GM03348 (cell line): ENCODE measurements at places on chromosomes 13 and 19.
A peak's percentile ranks its signal among the peaks of the same experiment; 100 is the strongest.

- DNase-seq = peak; percentile 64
Measured at GRCh38 chr13:27599845-27600553, 20.3 kb downstream of the LNX2 start.

DNA sequence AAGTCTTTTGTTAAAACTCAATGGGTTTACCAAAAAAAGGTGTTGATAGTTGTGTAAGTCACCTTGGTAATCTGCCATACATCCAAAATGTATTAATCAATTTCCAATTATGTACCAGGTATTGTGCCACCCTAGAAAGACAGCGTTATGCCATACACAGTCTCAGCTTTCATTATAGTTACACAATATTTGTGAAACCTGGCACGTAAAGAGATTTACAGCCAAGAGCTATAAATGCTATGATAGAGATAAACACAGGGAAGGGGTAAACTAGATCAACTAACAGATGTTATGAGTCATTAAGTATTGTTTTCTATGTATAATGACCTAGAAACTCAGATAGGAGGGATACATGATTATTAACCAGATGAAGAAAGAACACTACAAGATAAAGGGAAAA, 725.6 kb upstream of the SLITRK5 start:
- DNase-seq = no peak

DNA sequence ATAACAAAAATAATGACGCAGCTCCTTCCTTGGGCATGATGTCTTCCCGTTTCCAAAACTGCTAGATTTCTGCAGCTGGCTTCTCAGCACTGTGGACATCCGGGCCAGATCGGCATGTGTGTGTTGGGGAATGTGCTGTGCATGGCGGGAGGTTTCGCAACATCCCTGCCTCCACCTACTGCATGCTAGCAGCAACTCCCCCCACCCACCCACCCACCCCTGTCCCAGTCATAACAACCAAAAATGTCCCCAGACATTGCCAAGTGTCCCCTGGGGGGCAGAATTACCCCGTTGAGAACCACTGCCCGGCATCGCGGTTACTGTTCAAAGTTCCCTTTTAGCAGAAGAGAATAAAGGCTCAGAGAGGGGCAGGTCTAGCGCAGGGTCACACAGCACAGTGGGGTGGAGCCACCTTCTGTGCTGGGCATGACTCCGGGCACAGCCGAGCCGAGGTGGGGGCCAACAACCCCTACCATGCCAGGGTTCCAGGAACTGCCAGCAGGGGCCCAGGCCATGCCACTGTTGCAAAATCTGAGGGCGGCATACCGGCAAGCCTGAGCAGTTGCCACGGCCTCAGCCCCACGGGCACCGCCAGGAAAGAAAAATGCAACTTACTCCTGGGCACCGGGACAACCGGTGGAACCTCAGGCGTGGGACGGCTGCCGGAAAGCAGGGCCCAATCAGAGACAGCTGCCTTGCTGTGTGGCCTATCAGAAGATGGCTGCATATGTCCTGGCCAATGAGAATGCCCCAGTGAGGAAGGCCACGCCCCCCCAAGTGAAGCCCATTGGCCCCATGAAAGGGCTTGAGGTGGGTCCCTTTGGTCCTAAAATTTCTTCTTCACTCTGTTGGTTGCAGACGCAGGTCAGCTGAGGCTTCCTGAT, 22.5 kb upstream of the NFIC start:
- DNase-seq = peak; percentile 98

DNA sequence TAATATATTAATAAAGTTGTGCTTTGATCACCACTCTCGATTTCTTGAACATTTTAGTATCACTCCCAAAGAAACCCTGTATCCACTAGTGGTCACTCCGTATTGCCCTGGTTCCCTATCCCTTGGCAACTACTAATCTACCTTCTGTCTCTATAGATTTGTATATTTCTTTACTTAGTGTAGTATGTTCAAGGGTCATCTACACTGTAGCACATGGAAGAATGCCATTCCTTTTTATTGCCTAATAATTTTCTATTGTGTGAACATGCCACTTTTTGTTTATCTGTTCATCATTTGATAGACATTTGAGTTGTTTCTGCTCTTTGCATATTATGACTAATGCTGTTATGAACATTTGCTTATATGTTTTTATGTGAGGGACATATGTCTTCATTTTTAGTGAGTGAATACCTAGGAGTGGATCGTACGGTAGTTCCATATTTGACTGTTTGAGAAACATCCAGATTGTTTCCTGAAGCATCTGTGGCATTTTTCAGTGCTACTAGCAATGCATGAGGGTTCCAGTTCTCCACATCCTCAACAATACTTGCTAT, 254.0 kb downstream of the GPC6 start:
- DNase-seq = no peak

DNA sequence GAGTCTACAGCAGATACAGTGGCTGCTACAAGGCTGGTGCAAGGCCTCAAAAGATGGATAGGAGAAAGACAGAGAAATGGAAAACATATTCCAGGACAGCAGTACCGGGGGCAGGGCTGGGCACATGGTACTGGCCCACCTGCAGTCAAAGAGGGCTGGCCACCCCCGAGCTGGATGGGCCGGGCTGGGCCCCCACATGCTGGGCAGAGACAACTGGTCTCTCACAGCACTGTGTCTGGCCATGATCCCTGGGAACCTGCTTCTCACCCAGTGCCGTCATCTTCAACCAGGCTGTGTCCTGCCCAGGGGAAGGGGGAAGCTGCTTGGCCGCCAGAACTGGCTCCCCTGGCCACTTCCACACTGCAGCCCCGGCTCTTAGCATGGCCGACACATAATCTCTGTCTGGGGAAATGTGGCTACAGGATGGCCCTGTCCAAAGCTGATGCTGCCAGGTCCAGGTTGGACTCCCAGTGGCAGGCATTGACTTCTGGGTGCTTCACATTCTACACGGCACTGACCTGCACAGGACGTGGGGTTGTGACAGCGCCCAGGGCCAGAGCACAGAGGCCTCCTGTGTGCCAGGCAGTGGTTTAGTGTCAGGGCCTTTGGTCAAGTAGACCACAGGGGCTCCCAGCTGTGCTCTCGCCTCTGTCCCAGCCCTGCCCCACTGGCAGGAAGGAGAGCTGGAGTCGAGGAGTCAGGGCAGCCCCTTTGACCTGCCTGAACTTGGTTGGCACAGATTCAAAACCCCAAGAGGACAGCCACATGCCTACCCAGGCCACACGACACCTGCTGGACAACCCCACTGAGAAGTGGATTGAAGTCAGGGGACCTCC, 21.7 kb downstream of the PEPD start:
- no peak for DNase-seq

DNA sequence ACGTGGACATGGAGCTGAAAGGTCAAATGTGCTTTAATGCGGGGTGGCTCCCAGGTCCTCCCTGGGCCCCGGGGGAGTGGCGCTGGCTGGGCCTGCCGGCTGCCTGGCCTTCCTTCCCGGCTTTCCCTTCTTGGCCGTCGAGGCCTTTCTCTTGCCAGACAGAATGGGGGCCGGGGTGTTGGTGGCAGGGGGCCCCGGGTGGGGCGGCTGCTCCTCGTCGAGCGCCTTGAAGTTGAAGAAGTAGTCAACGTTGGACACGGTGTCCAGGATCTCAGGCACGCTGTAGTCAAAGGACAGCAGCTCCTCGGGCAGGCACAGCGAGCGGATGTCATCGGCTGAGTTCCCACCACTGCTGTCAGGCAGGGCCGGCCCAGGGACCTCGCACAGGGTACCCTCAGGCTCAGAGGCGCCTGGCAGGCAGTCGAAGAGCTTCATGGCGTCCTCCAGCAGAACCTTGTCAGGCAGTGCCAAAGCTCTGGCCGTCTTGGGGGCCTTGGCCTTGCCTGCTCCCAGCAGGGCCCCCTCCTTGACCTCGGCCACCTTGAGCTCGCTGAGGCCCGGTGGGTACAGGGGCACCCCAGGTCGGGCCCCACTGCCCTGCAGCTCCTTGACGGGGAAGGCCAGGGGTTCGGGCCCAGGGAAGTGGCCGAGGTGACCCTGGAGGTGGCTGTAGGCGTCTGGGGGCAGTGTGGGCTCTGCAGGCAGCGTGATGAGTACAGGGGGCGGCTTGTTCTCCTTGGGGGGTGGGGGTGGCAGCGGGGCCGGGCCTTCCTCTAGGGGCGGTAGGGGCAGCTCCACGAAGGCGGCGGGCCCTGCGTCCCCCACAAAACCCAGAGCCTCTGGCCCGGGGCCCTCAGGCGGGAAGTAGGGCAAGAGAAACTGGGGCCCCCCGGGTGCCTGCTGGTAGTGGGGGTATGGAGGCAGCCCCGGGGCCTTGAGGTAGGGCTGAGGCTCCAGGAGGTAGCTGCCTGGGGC, 1.3 kb downstream of the PRR22 start:
- DNase-seq = no peak

- no peak for DNase-seq
Measured at GRCh38 chr13:113810640-113811039, 51.6 kb downstream of the TMEM255B start.

DNA sequence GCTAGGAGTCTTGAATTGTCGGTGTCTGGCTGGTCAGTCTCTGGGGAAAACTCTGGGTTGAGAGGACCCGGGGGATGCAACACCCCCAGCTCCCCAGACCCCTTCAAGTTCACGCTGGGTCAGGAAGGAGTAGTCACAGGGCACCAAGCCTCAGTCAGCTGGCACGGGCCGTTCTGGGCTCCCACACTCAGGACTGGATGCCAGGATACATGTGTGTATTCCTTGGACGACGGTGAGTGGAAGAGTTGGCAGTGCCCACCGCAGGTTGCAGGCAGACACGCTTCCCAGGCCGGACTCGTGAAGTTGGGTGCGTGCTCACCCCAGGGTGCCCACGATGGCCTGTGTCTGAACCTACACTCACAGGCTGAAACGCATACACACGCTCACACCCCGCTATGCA, 5.5 kb downstream of the GADD45B start:
- no peak for DNase-seq

- no peak for DNase-seq
Measured at GRCh38 chr13:112105244-112105681, 38.3 kb downstream of the SOX1 start.

GRCh38 chr19:15538774-15539173, 30.4 kb downstream of the CYP4F22 start:
- no peak for DNase-seq

DNA sequence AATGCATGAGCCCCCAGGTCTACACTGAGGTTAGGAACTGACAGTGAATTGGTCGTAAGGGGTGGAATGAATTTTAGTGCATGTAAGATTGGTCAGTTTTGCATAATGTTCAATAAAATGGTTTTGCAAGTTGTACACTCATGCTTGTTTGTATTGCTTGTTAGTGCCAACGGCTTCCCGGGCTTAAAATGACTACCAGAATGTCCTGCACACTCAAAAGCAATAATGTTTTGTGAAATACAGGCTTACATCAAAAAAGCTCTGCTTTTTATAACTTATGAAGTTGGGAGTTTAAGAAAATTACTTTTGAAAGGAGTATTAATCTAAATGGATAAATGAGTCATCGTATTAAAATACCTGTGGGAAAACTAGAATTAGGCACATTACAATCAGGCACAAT, 112.9 kb downstream of the GPC6 start:
- DNase-seq = no peak

- no peak for DNase-seq
Measured at GRCh38 chr13:48542581-48543341, 9.9 kb upstream of the RCBTB2 start.

- DNase-seq = no peak
Measured at GRCh38 chr13:31042049-31042448, 109.6 kb downstream of the TEX26 start.

- DNase-seq = no peak
Measured at GRCh38 chr19:7010722-7011593, 10.3 kb downstream of the MBD3L2B start.

DNA sequence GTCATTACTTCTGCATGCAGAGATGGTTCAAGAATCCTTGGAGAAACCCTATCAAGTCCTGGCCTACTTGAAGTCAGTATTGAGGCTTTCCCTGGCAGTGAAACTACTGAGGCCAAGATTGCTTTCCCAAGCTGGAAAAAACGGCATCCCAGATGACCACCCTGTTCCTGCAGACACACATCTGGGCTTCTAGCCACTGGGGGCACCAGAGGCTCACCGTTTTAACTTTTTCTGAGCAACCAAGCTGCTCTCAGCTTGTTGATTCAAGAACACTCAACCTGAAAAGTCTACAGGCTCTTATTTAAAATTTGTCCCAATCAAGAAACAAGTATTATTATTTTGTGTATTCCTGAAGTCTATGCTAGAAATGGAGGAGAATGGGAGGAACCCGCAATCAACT, 66.6 kb downstream of the SPRYD7 start:
- peak; percentile 19 for DNase-seq

GRCh38 chr13:109651854-109652253, 134.5 kb downstream of the IRS2 start:
- DNase-seq = no peak

- no peak for DNase-seq
Measured at GRCh38 chr19:5592531-5593342, 25.0 kb upstream of the TINCR start.

GRCh38 chr19:4369109-4369887, 25.9 kb downstream of the MPND start:
- DNase-seq = no peak

DNA sequence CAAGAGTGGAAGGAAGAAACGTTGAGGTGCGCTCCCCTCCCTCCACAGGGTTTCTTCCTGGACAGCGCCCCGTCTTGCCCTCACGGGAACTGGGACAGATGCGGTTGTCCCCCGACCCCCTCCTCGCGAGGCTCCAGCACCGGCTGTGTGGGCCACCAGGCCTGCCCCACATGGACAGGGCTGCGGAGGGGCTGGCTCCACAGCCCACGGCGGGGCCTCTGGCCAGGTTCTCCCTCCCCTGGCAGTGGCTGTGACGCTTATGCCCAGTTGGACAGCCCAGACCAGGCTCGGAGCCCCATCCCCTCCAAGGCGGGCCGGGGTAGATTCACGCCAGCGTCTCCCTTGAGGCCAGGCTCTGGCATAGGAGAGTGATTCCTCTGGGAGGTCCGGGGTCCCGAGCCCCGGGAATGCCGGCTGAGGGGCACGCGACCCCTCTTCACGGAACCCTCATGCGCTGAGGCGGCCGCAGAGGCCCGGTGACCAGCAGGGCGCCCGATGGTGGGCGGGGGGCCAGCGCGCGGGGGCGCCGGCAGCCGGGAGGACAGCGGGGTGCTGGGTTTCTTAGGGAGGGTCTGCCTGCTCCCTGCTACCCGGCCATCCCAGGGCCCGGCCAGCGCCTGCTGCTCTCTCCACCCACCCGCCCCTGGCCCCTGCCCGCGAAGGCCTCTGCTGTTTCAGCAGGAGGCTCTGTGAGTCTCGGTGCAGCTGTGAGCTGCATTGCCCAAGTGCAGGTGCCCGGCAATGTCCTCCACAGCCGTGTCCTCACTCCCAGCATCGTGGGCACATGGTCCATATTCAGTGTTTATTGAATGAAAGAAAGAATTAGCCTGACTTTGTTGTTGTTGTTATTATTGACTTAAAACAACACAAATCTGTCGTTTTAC, 20.3 kb upstream of the GAS6 start:
- DNase-seq = no peak

- no peak for DNase-seq
Measured at GRCh38 chr13:75195495-75196146, 286.3 kb downstream of the TBC1D4 start.

GRCh38 chr19:54109651-54110050, 5.8 kb downstream of the TFPT start:
- no peak for DNase-seq

- DNase-seq = no peak
Measured at GRCh38 chr13:33105387-33106005, 89.3 kb downstream of the KL start.
